Caco-2 (cell line): ENCODE measurements at places on chromosomes 12 and 14.

- DNase-seq = no peak
Measured at GRCh38 chr12:123384318-123384993, 524 bp downstream of the KMT5A start.

GRCh38 chr14:91419044-91419397 is 1.4 kb upstream of the CCDC88C start:
- no peak for DNase-seq

DNA sequence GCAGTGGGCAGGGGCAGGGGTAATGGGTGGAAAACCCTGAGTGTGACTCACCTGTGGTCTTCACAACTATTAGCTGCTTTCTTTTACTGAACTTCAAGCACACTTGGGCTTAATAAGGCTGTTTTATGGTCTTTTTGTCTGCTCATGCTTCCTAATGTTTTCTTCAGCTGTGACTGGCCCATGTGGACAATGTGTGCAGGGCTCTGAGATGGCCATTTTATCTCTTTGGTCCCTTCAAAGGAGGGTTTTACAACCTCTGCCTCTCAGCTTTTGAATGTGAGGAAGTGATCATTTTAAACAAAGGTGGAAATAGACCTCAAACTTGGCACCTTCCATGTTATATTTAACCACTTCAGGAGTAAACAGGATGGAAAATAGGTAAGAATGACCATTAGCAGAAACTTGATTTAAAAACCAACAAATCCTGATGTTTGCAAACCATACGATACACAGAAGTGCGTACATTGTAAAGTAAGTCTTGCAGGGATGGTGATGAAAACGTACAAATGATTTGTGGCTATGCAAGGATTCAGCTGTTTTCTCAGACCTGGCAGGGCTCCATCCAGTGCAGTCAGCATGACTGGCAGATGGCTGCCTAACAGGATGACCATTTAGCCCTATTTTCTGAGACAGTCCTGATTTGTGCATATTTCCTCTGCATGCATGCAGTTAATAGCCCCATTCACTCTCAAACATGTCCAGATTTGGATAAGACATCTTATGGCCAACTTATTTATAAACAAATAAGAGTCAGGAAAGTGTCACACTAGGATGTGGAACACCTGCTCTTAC is 103.2 kb downstream of the SLC38A4 start:
- no peak for DNase-seq

- DNase-seq = no peak
Measured at GRCh38 chr12:112674539-112674938, 117.0 kb upstream of the RPH3A start.

GRCh38 chr12:99131751-99132199 is 486.7 kb downstream of the APAF1 start:
- DNase-seq = no peak

- DNase-seq = no peak
Measured at GRCh38 chr14:52175982-52176502, 91.5 kb upstream of the PTGDR start.
